Natural killer cell treated with Interleukin-12 subunit alpha and Interleukin-12 subunit beta and Interleukin-15 and Interleukin-18, amount 100 ng/mL, for 72 hours (primary cell): ENCODE measurements at places on chromosomes 12 and 14. TPM values are rescaled to one million over a fixed set of nuclear protein-coding genes. Genes with fewer than 3 reads are reported as not detected.

- DNase-seq, result peak; percentile 69
These were observed 1.9 kb upstream of the FOXN3 start for GRCh38 chr14:89418976-89419375.

SLC2A14 gene
- not detected for total RNA-seq

- no peak for DNase-seq
These were observed 38.7 kb upstream of the NCOR2 start for GRCh38 chr12:124605883-124606774.

KCNH3 gene
- total RNA-seq, result 0.70 TPM

- no peak for DNase-seq
These were observed 4.7 kb upstream of the SSH1 start for GRCh38 chr12:108861878-108862587.

- DNase-seq, result no peak
These were observed 152.1 kb upstream of the NAV3 start for GRCh38 chr12:77678621-77679020.

- no peak for DNase-seq
These were observed 92.7 kb downstream of the DIP2B start for GRCh38 chr12:50597200-50598195.
